ENCODE measurements at places on chromosomes 6 and 20.

- DNase-seq, result no peak
Observed at GRCh38 chr20:11894062-11894461, 23.6 kb upstream of the BTBD3 start.

DNA sequence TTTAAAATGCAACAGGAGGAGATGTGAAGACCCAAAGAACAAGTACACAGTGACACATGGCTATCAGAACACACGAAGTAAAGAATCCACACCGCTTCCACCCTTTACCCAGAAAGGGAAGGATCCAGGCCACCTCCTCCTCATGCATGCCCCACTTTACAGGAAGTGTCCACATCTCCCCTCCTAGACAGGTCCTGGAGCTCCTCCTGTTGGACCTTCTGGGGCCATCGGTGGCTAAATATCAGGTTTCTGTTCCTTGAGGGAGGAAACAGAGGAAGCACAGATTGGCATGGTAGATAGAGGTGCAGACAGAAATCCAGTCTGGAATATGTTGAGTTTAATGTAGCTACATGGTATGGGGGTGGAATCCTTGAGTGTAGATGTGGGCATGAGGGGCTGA is 10.9 kb downstream of the NINL start:
- DNase-seq, result no peak

- DNase-seq, result no peak
Observed at GRCh38 chr6:107656401-107656800, 166.5 kb downstream of the SOBP start.

GRCh38 chr20:11234608-11235007 is 560.8 kb upstream of the JAG1 start:
- DNase-seq, result no peak

DNA sequence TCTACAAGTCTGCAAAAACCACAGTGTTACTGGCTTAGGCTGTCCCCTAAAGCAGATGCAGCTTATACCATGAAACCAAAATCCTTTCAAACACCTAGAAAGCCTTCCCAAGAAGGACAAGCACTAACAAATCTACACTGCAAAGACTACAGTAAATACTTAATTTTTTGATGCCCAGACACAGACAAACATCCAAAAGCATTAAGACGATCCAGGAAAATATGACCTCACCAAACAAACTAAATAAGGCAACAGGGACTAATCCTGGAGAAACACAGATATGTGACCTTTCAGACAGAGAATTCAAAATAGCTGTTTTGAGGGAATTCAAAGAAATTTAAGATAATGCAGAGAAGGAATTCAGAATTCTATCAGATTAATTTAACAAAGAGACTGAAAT is 423.5 kb downstream of the COL12A1 start:
- DNase-seq, result no peak

GRCh38 chr6:107819964-107820337 is 4.2 kb downstream of the SCML4 start:
- DNase-seq, result no peak

GRCh38 chr20:57523782-57524181 is 1.2 kb downstream of the CTCFL start:
- no peak for DNase-seq

- no peak for DNase-seq
Observed at GRCh38 chr6:106281661-106282060, 43.9 kb downstream of the ATG5 start.

GRCh38 chr6:163826629-163827028 is 412.1 kb downstream of the QKI start:
- DNase-seq, result no peak

DNA sequence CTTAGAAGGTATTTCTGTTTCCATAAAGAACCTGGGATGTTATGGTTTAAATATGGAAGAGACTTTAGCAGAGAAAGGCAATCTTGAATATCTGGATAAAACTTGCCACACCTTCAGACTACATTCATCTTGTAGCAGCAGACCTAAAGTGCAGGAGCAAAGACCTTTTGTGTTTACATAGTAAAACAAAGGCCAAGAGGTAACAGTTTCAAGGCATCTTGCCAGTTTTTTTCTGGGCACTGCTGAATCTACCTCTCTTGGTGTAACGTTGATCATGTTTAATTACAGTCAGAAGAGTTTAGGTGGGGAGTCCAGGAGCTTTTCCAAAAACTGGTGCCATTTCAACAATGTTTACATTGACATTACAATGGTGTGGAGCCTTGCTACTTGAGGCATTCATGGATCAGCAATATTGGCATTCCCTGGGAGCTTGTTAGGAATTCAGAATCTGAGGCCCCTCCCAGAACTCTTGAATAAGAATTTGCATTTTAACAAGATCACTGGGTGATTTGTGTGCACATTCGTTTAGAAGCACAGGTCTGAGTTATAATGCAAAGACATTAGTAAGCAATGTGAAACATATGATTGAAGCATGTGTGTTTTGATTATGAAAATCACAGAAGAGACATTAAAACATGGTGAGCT is 94.5 kb downstream of the F13A1 start:
- no peak for DNase-seq

DNA sequence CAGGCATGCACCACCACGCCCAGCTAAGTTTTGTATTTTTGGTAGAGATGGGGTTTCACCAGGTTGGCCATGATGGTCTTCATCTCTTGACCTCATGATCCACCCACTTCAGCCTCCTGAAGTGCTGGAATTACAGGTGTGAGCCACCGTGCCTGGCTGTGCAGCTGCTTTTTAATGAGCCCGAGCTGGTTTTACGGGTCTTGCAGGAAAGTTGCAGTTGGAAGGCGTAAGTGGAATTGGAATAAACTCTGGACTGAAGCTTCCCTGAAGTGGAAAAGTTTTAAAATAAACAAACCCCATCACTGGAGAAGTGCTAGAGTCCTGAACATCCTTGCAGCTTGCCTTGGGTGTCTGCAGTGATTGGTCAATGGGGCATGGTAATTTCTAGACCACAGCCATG is 40.4 kb downstream of the KIF25 start:
- no peak for DNase-seq

DNA sequence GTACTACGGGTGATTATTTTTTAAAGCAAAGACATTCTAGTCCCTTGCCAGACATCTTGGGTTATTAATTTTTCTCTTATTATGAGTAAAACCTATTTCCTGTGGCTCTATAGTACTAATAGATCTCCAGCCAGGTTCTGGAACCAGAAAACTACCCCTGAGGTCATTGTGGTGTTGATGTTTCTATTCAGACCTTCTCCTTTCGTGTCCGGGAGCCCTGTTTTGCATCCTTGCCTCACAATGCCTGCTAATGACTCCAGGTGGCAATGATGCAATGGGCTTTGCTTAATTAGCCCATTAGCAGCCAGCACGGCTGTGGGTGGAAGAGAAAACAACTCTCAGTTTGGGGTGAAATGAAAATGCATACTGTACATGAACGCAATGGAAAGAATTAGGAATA is 62.9 kb upstream of the ARG1 start:
- no peak for DNase-seq
